ENCODE measurements at places on chromosomes 16 and 17.

- no peak for DNase-seq
These were observed 111.0 kb downstream of the N4BP1 start for GRCh38 chr16:48498769-48499631.

DNA sequence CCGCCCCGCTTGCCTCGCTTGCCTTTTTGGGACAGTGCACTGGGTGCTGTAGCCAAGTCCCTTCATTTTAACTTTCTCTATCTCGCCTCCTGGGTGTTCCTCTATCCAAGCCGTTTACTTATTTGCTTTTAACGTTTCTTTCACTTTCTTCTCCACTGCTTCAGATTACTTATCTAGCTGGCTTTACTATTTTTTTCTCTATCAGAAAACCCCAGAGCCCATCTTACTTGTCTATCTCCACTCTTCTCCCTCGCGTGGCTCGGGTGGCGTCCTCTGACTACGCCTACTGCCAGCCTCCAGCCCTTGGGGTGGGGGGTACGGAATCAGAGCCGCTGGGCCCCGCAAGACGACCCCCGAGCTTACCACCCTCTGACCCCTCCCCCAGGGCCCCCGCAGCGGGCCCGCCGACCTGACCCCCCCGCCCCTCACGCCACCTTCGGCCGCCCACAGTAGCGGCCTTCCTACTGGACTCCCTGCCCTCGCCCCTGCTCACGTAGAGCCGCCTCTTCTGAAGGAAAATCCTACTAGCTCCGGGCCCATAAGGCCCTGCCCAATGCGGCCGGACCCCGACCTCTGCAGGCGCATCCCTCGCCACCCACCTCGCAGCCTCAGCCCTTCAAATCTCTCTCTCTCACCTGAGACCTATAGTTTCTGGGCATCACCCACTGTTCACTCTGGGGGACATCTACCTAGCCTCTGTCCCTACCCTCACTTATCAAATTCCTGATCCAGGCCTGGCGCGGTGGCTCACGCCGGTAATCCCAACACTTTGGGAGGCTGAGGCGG, 1.0 kb upstream of the SLC12A4 start:
- DNase-seq = no peak

GRCh38 chr17:4108397-4108796, 34.4 kb downstream of the ZZEF1 start:
- no peak for DNase-seq

GRCh38 chr16:27449434-27450195, 47.6 kb downstream of the IL21R start:
- DNase-seq = peak; percentile 86

DNA sequence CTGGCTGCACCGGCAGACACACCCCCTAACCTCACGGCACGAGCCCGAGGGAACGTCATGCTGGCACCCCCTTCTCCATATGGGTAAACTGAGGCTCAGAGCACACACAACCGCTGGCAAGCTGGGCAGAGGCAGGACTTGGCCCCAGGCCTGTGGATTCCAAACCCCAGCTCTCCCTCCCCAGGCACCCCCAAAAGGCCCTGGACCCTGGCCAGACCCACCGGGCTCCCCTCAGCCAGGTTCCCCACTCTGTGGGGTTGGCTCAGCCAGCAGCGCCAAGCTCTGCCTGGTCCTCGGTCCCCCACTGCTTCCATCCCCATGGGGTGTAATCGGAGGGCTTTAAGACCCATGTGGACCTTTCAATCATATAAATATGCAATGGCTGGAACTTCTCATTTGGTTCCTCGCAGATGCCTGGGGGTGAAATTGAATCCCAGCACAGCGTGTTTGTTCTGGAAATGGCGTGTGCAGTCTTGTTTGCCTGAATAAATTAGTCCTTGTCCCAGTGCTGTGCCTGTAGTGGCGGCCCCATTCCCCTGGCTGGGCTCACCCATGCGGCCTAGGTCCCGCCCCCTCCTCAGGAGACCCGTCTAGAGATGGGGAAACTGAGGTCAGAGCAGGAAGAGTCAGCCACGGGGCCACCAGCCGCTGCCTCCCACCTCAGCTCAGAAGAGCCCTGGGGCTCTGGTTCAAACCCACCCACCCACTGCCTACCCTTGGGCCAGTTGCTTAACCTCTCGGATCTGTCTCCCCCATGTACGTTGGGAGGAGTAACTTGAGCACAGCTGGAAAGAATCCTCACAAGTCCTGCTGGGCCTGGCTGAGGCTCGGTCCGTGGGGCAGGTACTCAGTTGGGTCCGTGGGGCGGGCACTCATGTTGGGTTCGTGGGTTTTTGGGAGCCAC, 57.3 kb downstream of the ZFPM1 start:
- no peak for DNase-seq

DNA sequence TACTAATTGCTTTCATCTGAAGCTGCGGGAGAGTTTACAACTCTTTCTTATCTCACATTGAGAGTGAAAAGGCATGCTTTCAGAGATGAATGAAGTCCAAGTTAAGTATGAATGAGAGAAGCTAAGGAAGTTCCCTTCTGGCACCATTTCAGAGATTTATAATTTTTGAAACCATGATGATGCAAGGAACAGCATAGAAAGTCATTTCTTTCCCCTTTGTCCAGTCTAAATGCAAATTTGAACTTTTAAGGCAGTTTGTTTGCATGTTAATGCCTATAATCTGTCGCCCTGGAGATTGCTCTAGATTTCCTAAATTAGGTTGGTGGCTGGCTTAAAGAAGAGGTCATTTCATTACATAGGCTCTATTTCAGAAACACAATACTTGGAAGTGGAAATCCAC, 594.8 kb upstream of the GOT2 start:
- no peak for DNase-seq

DNA sequence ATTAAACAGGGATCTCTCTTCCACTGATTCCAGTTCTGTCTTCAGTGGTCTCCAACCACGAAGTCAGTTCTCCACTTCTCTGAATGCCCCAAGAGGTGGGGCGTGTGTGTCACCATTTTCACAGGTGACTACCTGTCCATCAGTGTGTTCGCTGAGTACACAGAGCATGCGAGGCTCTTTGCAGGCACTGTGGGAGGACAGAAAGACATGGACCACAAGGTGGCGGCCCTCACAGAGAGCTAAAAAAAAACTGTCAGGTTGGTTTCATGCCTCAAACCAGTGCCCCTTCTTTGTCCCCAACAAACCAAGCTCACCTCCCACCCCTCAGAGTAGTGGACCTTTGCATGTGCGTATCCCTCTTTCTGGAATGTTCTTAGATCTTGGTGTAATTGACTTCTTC, 13.8 kb downstream of the EMP2 start:
- DNase-seq = no peak

DNA sequence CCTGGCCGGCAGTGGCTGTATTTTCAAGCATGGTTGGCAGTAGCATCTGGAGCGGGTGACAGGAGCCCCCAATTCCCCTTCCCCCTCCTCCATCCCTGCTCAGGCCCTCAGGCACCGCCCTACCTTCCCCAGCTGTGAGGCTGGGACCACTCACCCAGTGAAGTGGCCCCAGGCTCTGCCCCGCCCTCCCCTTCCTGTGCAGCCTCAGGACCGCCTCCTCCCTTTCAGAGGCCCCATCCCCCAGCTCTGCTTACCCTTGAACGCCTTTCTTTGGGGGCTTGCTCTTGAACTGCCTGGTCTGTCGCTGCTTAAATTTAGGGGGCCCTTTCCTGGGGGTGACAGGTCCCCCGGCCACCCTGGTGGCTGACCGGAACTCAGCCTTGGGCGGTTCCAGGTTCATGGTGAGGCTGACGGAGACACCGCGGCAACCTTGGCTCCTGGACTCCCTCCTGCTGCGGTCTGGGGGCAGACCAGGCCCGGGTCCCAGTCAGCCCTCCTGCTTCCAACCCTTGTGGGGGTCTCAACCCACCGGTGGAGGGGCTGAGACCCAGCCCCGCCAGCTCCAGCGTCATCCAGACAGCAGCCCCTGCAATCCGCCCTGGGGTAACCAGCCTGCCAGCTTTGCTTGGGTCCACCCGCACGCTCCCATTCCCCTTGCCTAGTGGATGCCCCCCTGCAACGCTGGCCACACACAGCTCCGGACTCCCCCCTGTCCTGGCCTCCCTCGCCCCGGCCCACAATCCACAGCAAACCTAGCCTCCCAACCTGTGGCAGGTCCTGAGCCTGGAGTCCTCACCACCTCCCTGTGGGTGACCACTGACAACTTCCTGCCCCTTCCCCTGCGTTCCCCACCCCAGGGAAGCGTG, 3.2 kb downstream of the PDE6G start:
- no peak for DNase-seq

DNA sequence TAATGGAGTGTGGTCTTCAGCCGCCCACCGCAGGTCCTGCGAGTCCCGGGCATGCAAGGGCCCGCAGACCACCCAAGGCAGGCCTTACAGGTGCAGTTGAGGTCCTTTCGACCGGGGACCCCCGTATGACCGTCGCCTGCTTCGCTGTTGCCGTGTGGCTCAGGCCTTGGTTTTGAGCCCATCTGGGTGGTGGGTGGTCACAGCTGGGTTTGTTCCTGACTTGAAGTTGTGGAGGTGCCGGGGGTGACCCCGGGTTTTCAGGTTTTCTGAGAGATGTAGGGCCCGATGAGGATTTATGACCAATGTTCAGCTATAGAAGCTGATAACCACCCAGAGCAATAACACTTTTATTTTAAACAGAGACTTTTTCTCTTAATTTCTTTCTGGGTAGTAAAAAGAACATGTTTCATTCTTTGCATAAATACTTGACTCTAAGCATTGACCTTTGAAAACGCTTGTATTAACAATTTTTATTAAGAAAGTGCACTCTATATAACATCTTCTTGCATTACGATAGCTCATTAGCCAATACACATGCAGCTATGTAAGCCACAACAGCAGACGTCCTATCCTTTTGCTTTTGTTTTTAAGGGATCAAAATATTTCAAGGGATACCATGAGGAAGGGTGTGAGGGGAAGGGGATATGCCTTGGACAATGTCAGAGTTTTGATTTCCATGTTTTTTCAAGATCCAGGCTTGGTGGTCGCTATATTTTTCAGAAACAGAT, 1.9 kb downstream of the FOXL1 start:
- DNase-seq = no peak

GRCh38 chr17:43892647-43892952, 14.7 kb downstream of the MPP2 start:
- no peak for DNase-seq

DNA sequence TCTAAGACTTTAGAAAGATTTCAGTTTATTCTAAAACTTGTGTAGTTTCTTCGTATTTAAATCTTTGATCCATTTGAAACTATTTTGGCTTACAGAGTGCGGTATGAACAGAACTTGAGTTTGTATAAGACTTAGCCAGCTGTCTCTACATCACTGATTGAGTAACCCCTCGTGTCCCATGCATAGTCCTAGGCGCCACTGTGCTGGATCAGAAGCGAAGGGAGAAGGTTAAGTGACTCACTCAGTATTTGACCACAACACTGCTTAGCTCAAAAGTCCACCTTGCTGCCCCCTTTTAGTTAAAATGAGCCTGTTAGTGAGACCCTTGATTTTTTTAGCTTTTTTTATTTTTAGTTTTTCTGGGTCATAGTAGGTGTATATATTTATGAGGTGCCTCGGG, 28.4 kb downstream of the CD300LB start:
- DNase-seq = peak; percentile 1

DNA sequence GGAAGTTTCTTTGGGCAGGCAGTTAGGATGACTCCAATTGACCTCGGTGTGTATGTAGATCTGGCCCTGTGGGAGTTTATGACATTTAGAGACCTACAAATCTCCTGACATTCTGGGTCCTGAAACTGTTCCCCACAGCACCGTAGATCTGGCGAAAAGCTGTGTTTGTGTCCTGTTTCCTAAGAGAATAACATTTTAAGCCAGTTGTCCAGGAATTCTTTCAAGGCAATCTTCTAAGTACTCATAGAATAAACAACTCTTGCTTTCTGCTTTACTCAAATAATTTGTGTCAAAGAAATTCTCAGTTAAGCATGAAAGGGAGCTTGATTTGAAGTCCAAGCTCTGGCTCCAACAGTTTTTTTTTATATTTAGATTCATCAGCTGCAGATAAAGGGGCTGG, 78.5 kb upstream of the ELAC2 start:
- no peak for DNase-seq

DNA sequence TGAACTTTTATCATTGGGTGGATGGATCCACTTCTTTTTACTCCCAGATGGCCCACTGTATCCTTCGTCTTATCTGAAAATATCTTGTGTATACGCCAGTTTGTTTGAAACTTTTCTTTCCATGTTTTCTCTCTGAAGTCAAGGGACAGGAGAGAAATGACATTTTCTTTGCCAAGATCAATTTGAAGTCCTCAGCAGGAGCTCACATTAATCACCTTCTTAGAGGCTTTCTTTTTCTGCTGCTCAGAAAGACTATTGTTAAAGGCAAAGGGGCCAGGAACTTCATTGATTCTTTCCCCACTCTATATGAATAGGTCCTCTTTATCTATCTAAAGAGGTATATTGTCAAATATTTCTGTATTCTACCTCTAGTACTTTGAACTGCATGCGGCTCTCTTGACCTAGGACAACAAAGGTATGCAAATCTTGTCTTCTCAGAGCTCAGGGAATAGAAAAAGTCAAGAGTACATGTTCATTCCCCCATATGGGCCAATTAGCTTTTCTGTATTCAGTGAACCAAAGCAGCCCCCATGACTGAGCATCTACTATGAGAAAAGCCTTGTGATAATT, 583.3 kb downstream of the HS3ST4 start:
- no peak for DNase-seq

DNA sequence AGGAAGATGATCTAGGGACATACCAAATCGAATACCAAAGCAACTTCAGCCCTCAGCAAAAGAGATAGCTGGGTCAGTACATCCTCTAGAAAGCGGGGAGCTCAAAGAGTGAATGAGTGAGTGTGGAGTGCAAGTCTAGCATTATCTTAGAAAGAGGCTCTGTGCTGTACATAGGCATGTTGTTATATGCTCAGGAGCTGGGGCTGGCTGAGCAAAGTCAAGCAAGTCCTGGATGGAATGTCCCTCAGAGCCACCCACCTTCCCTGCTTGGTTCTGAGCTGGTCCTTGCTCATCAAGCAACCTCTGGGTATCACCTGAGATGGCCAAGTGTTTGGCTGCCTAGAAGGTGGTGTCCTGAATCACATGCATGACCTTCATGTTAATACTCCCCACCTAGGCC, 4.9 kb upstream of the KLHL11 start:
- no peak for DNase-seq

GRCh38 chr17:42922294-42922693, 21.7 kb downstream of the G6PC1 start:
- no peak for DNase-seq

DNA sequence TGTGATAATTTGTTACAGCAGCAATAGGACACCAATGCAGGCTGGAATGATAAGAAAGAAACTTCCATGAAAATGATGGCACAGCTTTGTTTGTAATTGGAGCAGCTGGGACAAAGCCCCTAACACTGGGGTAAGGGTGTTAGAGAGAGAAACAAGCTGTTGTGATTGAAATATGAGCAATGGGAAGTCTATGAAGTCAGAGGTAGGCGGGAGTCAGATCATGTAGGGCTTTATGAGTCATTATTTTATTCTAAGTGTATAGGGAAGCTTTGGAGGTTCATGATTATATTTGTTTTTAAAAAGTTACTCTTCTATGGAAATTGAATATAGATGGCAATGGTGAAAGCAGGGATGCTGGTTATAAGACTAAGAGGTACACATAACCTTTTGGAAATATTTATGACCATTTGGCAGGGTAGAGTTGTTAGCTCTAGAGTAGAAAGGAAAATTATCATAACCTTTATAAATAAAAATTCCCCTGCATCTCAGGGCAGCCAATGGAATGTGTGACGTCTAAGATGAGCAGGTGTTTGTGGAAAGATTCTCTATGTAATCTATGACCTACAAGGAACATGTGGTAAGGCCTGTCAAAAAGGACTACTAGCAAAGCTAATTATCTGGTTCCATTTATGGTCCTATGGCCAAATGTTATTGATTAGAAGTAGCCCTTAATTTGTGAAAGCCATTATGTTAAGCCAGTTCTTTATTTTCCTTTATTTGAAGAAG, 85.6 kb downstream of the KCNJ2 start:
- DNase-seq = no peak
